ENCODE measurements at places on chromosomes 6 and 20.

DNA sequence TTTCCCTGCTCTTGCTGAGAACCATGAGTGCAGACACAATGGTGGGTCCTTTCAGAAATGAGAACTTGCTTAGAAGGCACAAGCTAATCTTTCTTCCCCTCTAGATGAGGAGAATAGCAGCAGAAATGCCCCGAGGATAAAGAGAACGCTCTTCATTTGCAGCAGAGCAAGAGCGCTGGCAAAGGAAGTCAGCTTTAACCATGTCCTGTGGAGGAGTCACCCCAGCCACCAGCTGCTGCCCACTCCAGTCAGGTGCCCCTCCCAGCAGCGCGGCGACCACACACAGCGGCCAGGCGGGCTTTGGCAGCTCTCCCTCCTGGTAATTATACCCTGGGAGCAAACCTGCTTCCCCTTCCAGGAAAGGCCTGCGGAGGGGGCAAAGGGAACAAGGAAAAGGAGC is 42.4 kb upstream of the EMILIN3 start:
- DNase-seq: peak; percentile 13

GRCh38 chr6:22253955-22254655 is 42.7 kb downstream of the PRL start:
- no peak for DNase-seq

DNA sequence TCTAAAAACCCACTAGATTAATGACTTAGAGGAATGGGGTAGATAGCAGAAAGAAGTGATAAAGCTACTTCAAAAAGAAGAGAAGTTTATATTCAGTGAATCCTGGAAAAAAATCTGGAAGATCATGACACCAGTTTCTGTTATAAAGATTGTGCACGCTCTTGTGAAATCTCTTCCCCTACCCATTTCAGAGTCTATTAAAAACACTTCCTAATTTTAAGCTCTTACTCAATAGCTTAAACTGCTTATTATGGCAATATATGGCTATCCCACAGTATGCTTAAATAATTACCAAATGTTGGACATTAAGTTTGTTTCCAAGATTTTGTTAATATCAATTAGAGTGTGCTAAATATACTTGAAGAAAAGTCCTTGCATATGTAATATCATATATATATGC is 585.3 kb upstream of the MAN1A1 start:
- no peak for DNase-seq

DNA sequence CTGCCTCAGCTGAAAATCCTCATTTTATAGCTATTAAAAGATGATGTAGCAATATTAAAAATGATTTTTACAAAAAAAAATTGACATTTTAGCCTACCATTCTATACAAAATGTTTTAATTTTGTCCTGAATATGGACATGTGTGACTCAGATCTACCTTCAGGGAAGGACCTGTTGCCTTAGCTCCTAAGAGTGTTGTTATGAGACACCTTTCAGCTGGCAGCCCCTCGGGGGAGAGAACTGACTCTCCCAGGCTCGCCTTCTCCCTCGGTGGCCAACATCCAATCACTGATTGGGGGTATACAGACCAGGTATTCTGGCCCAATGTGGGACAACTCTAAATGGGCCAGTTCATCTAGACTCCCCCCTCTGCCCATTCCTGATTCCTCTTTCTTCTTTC is 32.5 kb upstream of the MRAP2 start:
- no peak for DNase-seq

- no peak for DNase-seq
Measured at GRCh38 chr20:25129908-25130307, 48.0 kb upstream of the VSX1 start.

- peak; percentile 29 for DNase-seq
Measured at GRCh38 chr6:6678185-6678671, 89.7 kb downstream of the LY86 start.

DNA sequence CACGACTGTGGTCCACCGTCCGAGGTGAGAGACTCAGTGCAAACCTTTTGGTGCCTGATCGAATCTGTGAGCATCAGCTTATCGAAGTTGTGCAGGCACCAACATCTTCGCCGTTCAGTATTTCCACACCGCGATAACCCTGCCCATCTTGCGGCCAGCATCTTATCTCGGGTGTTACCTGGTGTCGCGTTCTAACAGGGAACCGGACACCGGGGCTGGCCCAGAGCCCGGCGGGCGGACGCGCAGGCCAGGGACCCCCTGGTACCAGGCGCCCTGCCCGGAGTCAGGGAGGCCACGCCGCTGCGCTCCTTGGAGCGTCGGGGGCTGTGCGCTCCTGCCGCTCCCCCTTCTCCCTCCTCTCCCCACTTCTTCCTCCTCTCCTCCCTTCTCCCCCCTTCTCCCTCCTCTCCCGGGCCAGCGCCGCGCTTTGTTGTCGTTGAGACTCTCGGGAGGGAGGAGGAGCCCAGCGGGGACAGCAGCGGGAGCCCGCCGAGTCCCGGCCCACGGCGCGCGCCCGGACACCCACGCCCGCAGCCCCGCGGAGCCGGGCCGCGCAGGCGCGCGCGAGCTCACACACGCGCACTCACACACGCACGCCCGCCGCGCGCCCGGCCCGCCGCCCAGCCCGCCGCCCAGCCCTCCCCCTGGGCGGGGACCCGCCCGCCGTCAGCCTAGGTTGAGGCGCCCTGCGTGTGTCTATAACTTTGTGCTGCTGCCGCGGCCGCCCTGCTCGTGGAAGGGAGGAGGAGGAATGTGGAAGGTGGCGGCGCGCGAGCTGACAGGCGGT is 1.4 kb upstream of the FOXO3 start:
- peak; percentile 92 for DNase-seq

GRCh38 chr6:19399406-19399805 is 437.8 kb upstream of the ID4 start:
- peak; percentile 79 for DNase-seq

DNA sequence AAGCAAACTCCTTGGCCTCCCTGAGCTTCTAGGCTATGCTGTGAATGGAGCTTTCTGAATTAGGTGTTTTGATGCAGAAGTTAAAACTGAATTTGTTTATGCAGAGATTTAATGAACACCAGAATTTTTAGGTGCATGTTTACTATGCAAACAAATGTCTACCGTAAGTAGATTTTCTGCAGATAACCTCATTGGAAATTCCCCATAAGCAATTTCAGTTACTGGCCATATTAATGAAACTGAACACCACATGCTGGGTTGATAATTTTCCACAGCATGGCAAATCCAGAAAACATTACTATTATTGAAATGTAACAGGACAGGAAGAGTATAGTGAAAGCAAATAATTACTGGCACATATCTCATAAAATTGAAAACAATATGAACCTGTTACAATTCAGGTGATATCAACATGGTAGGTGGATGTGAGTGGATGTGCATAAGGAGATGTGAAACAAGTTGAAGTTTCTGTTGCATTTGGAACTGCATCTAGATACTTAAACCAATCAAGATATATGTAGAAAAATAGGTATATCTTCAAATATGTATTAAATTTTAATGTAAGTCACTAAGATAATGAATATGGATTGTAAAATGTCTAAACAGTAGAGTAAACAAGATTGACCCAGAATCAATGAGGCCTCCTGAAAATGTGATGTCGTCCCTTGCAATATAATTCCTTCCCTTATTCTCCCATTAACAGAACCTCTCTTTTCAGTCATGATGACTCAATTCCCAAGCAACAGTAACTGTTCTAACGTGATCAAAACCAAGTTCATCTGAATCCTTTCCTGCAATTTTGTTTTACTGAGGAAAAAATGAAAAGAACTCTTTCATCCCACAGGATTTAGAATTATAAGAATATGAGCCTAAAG is 11.0 kb downstream of the PTCHD4 start:
- DNase-seq: no peak

- no peak for DNase-seq
Measured at GRCh38 chr6:80930376-80930775, 822.1 kb downstream of the TENT5A start.

DNA sequence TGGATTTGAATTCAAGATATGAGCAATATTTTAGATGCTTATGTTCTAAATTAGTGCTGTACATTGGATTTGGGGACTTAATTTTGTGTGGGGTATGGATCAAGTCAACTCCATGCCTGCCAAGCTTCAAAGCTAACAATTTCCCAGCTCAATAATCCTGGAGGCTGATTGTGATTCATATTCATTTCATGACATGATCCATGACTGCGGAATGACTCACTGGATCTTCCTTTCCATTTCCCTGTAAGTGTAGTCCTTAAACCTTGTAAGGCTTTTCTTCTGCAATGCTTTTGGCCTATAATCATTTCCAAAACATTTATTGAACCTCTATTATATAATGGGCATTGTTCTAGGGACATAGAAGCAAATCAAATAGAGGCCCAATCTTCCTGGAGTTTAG is 44.7 kb upstream of the CCN2 start:
- DNase-seq: peak; percentile 97

- DNase-seq: no peak
Measured at GRCh38 chr6:40180271-40180670, 246.0 kb upstream of the MOCS1 start.

DNA sequence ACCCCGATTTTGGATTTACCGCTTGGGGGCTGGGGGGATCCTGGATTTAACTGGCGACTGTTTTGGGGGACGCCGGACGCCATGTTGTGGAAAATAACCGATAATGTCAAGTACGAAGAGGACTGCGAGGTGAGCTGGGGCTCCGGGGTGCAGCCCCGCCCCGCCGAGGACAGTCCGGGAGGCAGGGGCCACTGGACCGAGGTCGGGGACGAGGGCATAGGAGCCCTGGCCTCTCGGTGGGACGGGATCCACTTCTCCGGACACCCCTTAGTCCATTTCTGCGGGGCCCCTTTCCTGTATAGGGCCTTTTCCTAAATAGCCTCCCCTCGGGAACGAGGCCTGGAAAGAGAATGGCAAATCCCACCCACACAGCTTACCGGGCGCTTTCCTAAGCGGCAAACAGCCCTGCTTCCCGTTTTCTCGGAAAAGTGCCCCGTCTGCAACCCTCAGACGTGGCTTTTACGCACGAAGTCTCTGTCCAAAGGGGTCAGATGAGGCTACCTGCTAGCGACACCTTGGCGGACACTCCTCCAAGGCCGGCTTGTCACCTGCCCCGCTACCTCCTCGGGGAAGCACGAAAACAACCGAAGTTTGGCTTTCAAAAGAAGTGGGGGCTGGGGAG is 469 bp downstream of the TFAP2C start:
- DNase-seq: no peak

GRCh38 chr6:106434530-106434929 is 74.0 kb downstream of the CRYBG1 start:
- no peak for DNase-seq

- no peak for DNase-seq
Measured at GRCh38 chr6:35936681-35937359, 15.9 kb upstream of the SRPK1 start.

GRCh38 chr20:64114356-64114971 is 7.1 kb upstream of the NPBWR2 start:
- DNase-seq: no peak

DNA sequence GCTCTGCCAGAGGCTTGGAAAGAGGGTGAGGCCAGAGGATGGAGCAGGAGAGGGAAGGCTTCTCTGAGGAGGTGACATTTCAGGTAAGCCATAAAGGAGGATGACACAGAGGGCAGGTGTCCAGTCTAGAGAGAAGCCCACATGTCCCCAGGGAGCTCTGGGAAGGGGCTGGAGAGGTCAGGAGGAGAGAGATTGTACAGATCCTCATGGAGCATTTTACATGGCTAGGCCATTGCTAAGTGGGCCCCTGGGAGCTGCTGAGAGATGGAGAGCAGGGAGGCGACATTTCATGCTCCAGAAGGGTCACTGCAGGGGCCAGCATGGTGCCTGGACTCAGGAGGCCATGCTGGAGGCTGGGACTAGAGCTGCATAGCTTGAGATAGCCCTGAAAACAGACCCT is 124.5 kb downstream of the TOX2 start:
- DNase-seq: no peak

GRCh38 chr20:33191484-33191883 is 23.5 kb downstream of the BPIFA2 start:
- no peak for DNase-seq

DNA sequence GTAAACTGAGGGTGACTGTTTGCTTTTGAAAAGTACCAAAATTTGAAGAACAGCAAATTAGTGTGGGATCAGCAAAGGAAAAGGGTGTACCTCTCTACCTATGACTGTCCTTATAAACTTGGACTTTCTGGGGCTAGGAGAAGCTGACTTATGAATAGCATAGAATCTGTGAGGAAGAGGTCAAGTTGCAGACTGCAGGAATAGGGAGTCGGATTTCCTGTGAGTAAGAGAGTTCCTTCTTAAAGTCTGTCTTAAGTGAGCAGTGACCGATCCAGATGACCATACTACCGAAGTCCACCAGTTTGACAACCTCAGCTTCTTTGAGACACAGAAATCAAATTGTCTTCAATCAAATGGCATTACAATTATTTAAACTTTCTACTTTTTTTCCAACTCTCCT is 708.7 kb downstream of the UTRN start:
- peak; percentile 11 for DNase-seq

Data from fibroblast of skin of back (primary cell).